ENCODE measurements at places on chromosomes 13 and 19. TPM values are rescaled to one million over a fixed set of nuclear protein-coding genes. Genes with fewer than 3 reads are reported as not detected.
A peak's percentile ranks its signal among the peaks of the same experiment; 100 is the strongest.

- peak; percentile 46 for DNase-seq
Observed at GRCh38 chr13:89150362-89150761, 1479.2 kb downstream of the SLITRK5 start.

- DNase-seq: peak; percentile 8
Observed at GRCh38 chr13:54210397-54211049, 1181.9 kb downstream of the OLFM4 start.

IL17D gene
- total RNA-seq: 3.7 TPM

DNA sequence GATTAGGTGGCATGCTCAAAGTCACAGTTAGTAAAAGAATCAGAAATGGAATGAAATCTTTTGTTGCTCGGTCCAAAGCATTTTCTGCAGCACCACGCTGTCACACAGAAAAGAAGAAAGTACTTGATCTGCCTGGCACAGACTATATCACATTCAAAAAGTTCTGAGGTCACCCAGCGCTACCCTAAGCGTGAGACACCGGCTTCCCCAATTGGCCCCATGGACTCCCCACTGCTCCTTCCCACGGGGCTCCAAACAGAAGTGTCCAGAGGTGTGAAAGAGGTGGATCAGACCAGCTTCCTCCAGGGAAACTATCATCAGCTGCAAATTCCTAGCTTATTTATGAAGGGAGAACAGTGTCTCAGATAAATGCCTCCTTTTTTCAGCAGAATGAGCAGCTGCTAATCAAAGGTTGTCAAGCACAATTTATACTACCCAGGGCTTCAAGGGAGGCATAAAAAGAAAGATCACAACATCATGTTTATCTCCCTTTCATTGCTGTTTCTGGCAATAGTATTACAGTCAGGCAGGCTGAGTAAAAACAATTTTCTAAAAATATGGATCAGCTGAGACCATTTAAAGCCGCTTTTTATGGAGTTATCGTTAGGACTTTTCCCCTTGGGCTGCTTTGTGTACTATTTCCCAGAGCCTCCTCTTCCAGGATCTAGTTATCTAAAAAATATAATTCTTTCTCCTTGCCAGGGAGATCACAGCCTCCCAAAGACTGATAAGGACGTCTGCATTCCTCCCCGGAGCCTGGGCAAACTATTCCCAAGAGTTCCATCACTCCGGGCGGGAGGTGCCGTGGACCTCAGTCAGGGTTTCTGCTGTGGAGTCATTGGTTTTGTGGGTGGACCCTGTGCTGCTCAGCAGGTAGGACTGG is 208.0 kb downstream of the LHFPL6 start:
- no peak for DNase-seq

PEG3 gene
- total RNA-seq: not detected
